SK-N-SH (cell line): ENCODE measurements at places on chromosomes 12 and 14.

- DNase-seq, result no peak
These were observed 14.9 kb downstream of the ASPG start for GRCh38 chr14:104100171-104101085.

DNA sequence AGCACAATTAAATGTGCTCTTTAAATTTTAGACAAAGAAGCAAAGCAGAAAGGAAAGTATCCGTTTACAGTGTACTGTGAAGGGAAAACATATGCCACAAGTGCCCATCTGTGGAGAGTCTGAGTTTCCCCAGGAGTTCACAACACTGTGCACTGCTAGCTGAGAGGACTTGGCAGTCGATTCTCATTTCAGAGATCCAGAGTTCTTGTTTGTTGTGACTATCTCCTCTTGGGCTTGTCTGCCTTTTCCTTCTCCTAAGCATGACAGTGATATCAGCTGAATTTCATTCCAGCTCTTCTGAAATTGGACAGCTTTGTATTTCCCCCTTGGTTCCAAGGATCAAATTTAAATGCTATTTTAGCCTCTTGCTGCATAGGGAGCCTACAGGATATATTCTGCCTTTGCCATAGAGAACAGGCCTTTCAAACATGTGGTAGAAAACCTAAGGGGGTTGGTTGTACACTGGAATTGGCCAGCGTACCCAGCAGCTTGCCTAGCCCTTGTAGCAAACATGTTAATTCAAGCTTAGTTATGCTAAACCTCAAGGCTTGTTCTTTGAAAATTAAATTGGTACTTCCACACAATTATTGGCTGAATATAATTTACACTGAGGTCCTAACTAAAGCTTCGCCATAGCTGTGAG lies 259.2 kb upstream of the NOVA1 start:
- no peak for DNase-seq

GRCh38 chr12:109304485-109304884 lies 4.6 kb downstream of the FOXN4 start:
- peak; percentile 60 for DNase-seq

GRCh38 chr12:19763488-19763887 lies 324.2 kb downstream of the AEBP2 start:
- no peak for DNase-seq

- DNase-seq, result no peak
These were observed 66.0 kb downstream of the BMP4 start for GRCh38 chr14:53890611-53891101.

DNA sequence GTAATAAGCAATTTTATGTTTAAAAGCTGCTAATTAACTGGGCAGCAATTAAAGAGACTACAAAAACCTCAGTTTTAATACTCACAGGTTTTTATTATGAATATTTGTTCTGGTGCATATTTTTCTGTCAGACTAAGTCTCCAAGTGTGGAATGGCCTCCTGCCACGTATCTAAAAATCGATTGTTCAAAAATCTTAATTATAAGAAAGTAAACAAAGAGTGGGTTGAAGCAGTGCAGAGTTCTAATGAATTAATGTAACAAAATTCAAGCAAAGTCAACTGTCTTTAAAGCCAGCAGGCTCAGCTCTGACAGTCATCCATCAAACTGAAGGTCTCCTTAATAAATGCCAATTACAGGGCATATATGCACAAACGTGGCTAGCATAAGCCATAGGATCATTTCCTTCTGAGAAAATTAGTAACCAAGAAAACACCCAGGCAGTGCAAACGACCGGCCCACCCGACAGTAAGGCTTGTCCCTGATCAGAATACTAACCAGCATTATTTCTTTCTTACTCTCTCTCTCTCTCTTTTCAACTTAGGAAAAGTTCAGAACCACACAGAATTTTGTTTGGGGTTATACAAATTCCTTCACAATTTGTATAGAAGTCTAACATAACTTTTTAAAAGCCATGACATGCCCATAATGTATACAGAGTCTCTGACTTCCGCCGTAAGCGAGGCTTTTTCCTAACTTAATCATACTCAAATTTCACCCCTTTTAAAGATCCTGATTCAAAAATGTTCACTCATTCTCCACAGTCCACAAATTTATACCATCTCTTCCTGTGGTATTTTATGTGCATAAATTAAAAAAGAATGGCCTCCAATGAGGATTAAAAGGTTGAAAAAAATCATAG lies 83.8 kb downstream of the SLC25A21 start:
- no peak for DNase-seq

DNA sequence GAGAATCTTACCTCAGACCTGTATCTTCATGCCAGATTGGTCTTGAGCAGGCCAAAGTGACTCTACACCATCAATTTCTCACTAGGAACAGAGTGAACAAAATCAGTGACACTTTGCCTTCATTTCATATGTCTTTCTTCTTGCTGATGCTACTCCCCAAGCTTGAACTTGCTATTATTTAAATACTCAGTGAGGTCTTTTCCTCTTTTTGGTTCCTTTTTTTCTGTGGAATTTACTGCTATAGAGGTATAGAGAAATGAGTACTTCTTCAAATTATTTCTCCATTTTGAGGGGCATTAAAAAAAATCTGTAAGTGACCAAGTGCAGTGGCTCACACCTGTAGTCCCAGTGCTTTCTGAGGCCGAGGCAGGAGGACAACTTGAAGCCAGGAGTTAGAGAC lies at the start of gene GPR33:
TSS of gene GPR33 (minus strand) at position 154 of the 400 bp plus-strand sequence. CDS start 4,074 bp downstream, outside the sequence.
- no peak for DNase-seq

DNA sequence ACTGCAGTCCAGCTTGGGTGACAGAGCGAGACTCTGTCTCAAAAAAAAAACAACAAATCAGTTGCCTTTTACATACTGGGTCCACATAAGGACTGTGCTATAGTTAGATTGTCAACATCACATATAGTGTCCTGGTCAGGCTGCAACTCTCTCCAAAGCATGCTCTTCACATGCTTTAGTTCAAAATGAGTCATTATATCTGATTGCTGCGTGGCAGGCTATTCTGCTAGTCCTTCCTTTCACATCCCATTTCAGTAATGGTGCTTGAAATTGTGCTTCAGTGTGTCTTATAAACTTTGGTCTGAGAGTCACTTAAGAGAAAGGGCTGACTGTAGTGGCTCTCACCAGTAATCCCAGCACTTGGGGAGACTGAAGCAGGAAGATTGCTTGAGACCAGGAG lies 6.9 kb downstream of the LETMD1 start:
- DNase-seq, result no peak

- DNase-seq, result no peak
These were observed 29.4 kb upstream of the STAC3 start for GRCh38 chr12:57280211-57281062.

DNA sequence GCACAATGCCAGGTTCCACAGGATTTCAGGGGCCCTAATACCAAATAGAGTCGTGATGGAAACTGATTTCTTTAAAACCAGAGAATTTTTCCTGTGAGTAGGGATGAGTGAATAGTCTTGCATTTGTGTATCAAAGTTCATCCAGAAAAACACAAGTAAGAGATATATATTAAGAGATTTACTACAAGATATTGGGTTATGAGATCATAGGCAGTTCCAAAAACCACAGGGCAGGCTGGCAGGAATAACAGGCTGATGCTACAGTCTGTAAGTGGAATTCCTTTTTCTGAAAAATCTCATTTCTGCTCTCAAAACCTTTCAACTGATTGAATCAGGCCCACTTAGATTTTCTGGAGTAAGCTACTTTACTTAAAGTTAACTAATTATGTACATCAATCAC lies 1756.2 kb upstream of the SEL1L start:
- no peak for DNase-seq

DNA sequence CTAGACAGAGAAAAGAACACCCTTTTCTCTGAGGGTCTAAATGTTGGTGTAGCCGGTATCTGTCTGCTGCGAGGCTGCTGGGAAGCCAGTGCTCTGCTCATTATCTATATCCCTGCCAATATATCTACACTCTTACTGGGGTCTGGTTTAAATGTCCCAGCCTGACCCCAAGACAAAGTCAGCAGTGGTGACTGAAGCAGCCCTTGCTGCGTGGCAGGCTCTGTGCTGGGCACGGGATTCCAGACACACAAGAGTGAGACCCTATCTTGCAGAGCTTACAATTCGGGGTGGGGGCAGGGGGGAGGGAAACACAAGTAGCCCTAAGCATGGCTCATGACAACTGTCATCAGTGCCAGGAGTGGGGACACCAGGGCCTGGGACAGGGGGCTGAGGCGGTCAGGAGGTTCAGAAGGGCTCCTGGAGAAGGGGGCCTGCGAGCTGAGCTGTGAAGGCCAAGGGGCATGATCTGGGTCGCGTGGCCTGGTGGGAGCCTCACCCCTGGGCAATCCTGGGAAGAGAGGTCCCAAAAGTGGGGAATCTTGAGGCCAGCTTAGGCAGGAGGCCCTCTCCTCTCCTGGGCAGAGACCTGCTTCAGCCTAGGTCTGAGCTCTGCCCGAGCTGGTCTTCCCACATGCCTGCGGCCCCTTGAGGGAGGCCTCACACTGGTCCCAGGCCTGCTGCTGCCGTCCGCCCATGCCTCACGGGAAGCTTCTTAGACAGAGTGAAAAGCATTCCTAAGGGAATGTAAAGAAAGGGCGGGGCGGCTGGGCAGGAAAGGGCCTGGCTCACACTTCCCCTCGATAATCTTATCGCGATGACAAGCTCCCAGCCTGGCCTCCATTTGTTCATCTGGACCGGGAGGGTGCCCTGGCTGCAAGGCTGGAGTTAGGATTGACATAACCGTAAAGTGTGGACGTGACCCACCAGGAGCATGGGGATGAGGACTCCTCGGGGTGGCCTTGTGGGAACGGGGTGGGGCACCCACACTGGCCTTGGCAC lies 7.3 kb upstream of the RCOR1 start:
- DNase-seq, result peak; percentile 43

DNA sequence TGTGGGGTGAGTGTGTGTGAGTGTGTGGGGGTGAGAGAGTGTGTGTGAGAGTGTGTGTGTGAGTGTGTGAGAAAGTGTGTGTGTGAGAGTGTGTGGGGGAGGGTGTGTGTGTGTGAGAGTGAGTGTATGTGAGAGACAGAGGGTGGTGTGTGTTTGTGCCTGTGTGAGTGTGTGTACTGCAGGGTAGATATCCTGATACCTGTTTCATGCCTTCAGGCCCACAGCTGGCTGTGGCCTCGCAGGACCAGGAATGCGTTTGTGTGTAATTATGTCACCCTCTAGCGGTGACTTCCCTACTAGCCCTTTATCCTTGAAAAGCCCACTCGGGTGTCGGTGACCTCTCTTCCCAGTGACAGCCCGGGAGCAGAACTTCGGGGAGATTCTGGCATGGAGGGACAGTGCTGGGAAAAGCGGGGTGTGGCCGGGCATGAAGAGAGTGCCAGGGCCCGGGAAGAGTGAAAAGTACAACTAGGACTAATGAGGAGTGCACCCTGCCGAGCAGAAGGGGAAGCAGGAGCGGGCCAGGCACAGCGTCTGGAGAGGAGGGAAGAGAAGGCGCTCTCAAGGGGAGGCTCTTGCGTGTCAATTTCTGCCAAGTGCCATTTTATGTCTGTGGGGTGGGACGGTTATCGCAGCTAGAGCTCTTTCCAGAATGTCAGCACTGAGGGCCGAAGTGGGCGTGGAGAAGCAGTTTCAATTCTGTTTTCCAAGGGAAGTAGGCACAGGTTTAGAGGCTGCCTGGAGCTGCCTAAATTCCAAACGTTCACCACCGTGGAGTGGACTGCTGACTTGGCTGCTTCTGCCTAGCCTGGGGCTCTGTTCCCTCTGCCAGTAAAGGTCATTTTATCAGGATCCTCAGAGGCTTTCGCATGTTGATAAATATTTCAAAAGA lies 11.0 kb upstream of the FBXL14 start:
- DNase-seq, result peak; percentile 79

GRCh38 chr14:51743588-51744000 lies 91.9 kb downstream of the FRMD6 start:
- no peak for DNase-seq

DNA sequence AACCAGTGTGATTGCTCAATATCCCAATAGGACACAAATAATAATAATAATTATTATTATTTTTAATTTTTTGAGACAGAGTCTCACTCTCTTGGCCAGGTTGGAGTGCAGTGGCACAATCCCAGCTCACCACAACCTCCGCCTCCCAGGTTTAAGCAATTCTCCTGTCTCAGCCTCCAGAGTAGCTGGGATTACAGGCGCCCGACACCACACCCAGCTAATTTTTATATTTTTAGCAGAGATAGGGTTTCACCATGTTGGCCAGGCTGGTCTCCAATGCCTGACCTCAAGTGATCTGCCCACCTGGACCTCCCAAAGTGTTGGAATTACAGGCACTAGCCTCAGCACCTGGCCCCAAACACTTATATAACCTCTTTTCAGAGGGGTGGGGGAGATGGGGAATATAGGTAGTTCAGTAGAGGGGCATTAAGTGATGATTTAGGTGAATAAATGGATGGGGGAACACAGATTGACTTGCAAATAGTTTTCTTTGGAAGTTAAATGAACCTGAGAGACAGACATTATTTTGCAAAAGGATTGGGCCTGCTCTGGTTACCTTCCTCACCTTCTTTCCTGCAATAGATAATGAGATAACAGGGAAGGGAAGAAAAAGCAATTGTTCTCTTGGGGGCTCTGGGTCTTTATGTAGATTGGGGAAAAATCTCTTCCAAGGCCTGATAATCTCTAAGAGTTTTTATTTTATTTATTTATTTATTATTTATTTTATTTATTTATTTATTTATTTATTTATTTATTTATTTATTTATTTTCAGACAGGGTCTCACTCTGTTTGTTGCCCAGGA lies 57.7 kb downstream of the RESF1 start:
- DNase-seq, result no peak

DNA sequence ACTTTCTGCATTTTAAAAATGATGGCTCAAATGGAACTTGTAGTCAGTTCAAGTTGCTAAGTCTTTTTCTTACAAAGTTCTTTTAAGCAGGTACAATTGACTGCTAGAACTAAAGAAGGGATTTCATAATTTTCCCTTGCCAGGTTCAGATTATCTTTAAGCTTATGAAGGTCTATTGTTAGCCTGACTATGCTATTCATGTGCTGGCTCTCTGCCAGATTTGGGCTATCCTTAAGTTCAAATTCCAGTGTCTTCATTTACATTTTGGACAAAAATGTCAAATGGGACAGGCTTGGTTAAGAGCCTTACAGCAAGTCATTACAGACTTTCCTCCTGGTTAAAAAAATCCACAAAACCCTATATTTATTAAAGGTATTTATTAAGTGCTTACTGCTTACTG lies 42.3 kb downstream of the INSM2 start:
- no peak for DNase-seq

DNA sequence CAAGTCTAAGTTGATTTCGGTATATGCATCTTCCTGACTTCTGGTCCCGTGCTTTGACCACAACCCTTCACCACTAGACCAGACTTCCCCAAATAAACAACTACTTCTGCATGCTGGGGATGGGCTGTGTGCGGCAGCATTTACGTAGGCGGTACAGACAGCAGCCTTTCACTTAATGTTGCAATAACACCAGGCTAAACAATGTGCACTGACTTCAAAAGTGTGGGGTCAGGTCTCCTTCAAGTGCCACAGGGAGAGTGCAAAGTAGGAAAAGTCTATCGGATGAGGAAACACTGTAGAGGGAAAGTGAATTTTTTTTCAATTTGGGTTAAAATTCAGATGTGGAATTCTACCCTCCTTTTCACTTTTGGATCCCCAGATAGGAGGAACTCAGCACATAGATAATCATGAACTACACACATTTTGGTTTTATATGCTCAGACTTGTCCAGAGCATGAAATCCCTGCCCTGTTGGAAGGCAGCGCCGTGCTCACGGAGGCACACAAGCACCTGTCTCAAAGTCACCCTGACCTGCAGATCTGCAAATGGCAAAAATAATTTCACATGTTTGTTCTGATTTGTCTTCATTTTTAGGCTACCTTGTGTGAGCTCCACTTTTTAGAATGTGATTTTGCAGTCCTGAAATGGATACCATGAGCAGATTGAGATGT lies 3.6 kb upstream of the FOS start:
- no peak for DNase-seq
